ENCODE measurements at places on chromosomes 2 and 18. TPM values are rescaled to one million over a fixed set of nuclear protein-coding genes. Genes with fewer than 3 reads are reported as not detected.

- DNase-seq: no peak
Measured at GRCh38 chr2:188916736-188917135, 57.4 kb upstream of the COL3A1 start.

The NAT8 gene
- not detected for total RNA-seq

- no peak for DNase-seq
Measured at GRCh38 chr2:97617911-97618310, 28.0 kb upstream of the COX5B start.

DNA sequence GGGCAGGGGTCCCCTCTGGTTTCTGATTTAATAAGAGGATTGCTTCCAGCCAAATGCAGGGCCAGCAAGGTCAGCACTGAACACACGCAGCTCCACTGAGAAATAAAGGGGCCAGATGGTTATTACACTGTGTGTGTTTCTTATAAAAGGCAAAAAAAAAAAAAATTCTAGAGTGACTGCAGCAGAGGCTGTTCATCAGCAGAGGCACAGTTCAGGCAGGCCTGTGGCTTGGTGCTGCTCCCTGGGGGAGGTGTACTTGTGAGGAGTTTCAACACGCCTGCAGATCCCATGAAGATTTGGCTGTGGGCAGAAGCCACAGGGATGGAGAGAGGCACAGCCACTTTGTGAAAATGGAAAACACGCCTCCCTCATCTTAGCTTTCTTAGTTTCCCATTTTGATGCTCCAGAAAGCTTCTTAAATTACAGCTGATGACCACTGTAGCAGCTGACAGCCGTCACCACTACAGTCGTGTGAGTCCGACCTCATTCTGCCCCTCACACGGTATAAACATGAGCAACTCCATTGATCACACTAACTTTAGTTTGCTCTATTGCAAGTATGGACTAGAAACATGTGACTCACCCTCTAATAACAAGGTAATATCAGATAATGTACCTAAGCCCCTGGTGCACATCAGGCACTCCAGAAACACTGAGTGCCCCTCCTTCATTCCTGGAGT is 726.5 kb upstream of the RAB6C start:
- DNase-seq: no peak

DNA sequence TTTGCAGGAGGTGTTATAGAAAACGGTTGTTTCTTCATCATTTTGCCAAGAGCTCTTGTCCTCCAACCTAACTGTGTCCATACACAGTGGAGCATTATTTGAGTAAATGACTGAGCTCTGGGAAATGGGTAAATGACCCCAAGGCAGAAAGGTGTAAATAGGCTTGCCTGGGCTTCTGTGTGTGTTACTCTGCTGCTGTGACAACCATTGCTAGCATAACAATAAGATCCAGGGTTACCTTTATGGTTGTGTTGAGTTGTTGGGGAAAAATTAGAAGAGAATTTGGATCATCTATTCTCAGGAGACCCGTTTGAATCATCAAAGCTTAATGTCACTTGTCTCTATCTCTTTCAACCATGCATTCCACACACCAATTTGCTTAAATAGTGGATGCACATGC is 672.7 kb downstream of the DPP10 start:
- no peak for DNase-seq

The IL37 gene
- total RNA-seq: not detected

DNA sequence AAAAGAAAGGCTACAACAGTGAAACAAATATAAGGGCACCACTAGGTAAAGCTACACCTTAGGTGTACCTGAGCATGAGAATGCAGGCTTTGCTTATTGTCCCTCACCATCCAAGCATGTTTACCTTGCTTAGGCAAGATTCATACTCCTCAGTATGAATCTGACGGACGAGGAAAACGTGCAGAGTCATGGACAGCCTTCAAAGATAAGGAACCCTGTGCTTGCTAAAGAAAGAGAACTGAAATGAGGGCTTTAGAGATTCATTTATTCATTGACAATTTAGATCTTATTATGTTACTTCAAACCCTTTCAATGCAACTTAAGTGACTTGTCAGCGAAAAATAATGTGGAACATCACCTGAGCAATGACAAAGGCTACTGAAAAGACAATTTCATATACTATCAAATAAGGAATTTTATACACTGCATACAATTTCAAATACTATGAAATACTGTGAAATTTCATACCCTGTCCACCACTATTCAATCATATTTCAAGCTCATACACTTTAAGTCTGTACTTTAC is 21.7 kb downstream of the CLASP1 start:
- DNase-seq: no peak

DNA sequence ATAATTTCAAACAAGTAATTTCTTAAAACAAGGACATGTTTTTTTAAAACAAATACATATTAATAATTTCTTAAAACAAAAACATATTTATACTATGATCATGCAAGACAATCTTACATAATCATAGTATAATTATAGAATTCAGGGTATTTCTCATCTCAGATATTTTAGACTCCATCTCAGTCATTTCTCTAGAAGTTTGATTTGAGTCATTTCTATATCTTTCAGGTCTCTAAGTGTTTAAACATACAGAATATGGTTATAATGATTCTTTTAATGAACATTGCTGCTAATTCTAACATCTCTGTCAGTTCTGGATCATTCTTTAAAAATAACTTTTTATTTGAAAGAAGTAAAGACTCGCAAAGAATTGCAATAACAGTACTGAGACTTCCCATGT is 154.2 kb upstream of the KYNU start:
- no peak for DNase-seq

DNA sequence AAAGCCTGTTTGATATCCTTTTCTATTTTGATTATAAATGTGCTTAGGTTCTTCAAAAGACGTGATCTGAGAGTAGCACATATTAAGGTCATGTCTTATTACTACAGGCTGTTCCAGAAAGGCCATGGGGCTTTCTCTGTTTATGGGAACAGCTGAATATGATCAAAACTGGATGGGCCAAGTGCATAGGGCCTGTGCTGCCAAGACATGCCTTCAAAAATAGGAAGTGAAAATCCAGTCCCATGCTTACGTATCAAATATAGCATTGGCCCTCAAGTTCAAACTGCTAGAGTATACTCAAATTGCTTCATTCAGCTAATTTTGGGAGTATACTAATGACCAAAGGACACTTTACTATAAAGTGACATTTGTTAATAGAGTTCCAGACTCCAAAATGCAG is 24.1 kb downstream of the SLC25A52 start:
- DNase-seq: no peak

DNA sequence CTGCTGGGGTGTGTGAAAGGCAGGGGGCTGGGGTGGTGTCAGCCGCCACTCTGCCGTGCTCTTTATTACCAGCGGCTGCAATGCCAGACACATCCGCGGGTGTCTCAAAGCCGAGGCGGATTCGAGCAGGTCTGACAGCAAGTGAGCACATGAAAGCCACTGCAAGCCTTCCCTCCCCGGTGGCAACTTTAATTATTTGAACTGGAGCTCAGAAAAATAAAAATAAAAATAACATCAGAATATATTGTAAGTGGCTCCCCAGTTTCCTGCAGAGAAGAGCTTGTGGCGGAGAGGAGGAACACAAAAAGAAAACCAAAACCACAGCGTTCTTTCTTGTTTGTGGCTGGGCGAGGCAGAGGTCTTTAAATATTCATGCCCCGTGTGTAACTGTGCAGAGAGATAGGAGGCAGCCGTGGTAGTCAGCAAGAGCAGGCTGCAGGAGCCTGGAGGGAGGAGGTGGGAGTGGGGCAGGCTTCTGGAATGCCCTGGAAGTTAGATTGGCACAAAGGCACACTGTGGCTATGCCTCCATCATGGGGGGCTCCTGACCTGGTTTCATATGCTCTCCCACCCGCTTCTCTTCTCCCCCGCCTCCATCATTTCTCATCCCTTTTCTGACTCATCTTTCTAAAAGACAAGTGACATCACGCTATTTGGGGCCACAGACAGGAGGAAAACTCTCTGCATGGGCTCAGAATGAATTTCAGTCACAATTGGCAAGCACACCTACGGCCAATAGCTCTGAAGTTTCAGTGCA is 199.8 kb downstream of the CLIP4 start:
- peak; percentile 70 for DNase-seq

DNA sequence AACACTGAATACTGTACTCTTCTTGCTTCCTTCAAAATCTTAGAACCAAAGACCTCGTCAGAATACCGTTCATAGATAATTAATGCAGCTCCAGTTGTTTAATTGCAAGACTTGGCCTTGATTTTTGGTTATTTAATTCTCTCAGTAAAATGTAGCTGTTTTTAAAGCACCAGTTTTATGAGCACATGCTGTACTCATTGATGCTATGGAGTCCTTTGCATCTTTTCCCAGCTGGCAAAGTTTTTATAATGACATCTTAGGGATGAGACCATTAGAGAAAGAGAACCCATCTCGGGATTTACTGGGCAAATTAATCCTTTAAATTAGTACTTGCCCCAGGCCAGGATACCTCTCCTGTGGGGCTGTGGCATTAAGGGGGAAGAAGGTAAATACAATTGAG is 199.3 kb downstream of the MEMO1 start:
- DNase-seq: no peak

DNA sequence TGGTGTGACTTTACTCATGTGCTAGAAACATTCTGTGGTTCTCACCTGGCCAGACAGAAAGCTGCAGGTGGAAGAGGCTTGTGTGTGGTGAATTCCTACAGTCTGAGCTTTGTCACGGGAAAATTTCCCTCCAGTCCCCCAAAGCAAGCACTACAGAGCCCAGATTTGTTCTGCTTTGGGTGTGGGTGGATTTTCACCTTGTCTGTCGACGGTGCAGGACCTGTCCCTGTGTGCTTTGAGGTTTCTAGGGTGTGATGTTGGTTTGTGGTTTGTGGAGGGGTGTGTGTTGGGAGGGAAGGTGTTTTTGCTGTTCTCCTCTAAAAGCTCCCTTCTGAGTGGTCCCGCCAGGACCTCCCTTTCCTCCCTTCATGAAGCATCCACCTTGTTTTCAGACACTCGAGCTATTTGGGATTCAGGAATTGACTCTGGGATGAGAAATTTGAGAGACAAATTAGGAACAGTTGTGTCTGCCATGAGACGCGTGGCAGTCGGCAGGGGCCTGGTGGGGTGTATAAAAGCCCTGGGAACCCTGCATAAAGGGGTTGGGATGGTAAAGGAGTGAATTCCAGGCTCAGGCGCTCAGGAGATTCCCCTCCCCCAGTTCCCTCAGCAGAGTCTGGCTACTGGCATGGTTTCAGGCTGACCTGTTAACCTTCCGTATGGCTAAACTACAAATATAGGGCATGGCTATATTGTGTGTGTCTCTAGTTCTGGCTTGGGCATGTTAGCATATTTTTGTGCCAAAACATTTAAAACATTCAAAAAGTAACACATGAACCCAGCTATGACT is 65.5 kb downstream of the DGKD start:
- DNase-seq: no peak

Measured in activated naive CD8-positive, alpha-beta T cell treated with anti-CD3 and anti-CD28 coated beads, Interleukin-2, amount 10 ng/mL, durations not matched to agents 7 days and 5 days (primary cell).